Stimulated activated CD8-positive, alpha-beta memory T cell treated with anti-CD3 and anti-CD28 coated beads, Interleukin-2, amount 100 ng/mL, for 1 hour (primary cell): ENCODE measurements at places on chromosomes 3 and 15.

- DNase-seq, result no peak
These were observed 43.0 kb downstream of the VGLL4 start for GRCh38 chr3:11600501-11601282.

DNA sequence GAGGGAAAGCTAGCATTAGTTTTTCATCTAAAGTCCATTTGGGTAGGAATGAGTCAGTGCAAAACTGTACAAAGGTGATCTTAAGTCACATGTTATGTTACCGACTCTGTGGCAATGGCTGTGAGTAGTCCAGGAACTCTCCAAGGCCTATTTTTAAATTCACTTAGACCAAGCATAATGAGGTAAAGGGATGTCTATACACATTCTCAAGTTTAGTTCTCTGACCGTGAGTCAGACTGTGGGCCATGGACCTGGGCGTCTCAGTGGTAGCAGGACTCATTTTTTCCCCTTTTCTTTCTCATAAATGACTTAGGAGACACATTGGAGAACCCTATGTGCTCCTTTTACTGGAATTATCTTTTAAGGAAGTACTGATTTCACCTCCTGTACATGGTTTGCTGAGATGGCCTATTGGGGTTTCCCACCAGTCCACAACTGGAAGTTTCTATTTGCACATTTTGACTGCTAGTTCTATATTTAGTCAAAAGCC lies 488.7 kb upstream of the TPRG1 start:
- DNase-seq, result no peak

- DNase-seq, result no peak
These were observed 9.5 kb upstream of the ADAMTSL3 start for GRCh38 chr15:83644439-83644838.

- DNase-seq, result no peak
These were observed 3.0 kb upstream of the ZMAT3 start for GRCh38 chr3:179074656-179075055.

DNA sequence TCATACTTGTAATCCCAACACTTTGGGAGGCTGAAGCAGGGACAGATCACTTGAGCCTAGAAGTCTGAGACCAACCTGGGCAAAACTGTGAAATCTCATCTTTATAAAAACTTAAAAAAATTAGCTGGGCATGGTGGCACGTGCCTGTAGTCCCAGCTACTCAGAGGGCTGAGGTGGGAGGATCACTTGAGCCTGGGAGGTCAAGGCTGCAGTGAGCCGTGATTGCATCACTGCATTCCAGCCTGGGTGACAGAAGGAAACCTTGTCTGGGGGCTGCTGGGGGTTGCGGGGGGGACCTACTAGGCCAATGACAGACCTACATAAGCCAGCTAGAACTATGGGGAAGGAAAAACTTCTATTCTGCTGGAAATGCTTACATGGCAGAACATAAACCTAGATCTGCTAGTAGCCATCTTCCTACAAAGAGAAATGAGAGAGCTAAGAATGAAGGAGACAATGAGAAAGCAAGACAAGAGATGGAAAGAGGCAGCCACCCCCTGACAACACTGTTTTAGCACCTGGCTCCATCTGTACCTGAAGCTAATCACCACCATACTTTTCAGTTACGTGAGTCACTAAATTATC lies 23.9 kb downstream of the FOXP1 start:
- no peak for DNase-seq

- no peak for DNase-seq
These were observed 444.3 kb upstream of the ATP11B start for GRCh38 chr3:182349051-182349450.

DNA sequence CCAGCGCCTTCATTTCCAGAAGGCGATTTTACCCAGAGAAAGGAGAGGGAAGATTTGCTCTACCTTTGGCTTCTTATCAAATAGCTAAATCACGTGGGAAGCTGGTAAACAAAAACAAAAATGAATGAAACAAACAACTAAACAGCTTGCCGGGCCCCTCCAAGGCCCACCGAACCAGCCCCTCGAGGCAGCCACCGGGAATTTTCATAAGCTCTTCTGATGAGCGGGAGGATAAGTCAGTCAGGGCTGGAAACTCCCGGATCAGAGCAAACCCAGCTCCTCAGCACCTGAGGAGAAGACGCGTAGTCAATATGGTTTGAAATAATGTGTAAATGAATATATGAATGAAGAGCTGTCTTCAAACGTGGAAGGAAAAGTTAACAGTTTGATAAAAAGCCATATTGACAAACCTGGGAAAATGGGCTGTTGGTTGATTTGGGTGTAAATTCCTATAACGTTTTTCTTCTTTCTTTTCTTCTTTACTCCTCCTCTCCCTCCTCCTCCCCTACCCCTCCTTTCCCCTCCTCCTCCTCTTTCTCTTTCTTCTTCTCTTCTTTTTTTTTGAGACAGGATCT lies 10.7 kb downstream of the RPLP1 start:
- no peak for DNase-seq

GRCh38 chr15:90954712-90955623 lies at the start of gene RCCD1:
Gene RCCD1 (plus strand): TSS chr15:90954884. CDS start chr15:90956735, 1,851 bp downstream.
- peak; percentile 71 for DNase-seq
